Muscle of back (tissue), 13 donors: ENCODE measurements at places on chromosomes 2 and 18.
A peak's percentile ranks its signal among the peaks of the same experiment; 100 is the strongest.

GRCh38 chr2:162379719-162380580 lies 36.0 kb downstream of the GCA start:
- no peak for DNase-seq

DNA sequence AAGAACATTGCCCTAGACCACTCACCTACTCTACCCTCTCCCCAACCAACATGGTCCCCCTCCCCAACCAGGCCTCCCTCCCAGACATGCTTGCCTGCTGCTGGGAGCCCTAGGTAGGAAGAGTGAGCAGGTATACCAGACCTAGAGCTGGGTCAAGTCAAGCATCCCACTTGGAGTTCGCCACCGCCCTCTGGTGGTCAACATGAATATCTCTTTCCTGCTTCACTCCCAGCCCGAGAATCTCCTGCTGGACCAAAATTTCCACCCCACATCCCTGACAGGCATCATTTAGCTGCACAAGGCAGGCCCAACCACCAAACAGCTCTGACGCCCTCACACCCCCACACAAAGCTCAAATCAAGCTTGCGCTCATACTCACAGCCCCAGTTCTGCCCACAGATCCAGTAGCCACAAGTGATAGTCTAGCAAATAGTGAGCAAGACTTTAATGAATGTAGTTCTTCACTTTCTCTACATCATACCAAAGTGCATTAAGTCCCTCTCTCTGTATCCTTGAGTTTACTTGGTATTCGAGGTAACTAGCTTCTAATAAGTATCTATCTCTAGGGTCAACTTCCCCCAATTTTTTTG lies 116.0 kb downstream of the TNS1 start:
- DNase-seq, result peak; percentile 86

- DNase-seq, result no peak
Observed at GRCh38 chr18:55787536-55788073, 199.6 kb upstream of the TCF4 start.

- DNase-seq, result peak; percentile 38
Observed at GRCh38 chr2:3470856-3471737, 48.2 kb downstream of the ADI1 start.

DNA sequence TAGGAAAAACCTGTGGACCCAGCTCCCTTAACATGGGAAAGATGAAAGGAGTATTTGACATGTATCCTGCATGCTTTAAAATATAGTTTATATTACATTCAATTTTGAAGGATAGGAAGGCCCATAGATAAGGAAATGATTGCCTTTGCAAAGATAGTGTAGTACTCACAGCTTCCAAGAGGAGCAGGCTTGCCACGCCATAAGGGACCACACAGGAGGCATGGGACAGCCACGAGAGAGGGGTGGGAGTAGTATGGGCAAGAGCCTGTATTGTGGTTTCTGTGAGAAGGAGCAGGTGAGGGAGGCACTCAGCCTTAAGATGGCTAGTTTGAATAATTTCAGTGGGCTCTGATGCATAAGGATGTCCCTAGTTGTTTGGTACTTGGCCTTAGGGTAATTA lies 740.3 kb downstream of the SATB2 start:
- DNase-seq, result no peak

- no peak for DNase-seq
Observed at GRCh38 chr2:20766798-20767644, 55.9 kb downstream of the LDAH start.

DNA sequence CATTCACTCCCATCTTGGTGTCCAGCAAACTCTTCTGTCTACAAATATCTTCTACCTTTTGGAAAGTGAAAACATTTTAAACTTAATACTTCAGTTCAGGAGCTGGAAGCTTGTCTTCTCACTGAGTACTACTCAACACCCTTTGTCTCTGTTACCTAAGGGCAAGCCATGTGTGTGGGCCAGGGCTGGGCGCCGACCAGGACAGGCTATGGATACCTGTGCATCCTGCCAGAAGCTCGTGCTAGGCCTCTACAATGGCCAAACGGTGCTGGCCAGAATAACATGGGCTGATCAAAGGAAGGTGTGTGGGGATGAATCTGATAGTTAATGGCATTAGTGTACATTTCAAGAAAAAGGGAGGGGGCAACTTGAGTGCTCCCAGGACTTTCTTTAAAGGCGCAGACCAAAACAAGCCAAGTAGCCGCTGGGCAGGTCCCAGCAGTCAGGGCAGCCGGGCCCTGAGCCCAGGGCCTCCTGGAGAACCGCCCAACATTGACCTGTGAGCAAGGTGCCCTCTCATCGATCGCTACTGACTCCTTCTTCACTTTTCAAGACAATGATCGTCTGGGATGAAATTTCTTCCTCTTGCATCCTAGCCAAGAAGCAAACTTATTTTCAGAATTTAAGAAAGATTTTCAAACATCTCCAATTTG lies 29.0 kb upstream of the ID2 start:
- no peak for DNase-seq

- DNase-seq, result peak; percentile 87
Observed at GRCh38 chr18:49980896-49981295, 167.6 kb upstream of the ACAA2 start.

GRCh38 chr2:99600981-99601651 lies 111.3 kb upstream of the REV1 start:
- DNase-seq, result no peak

DNA sequence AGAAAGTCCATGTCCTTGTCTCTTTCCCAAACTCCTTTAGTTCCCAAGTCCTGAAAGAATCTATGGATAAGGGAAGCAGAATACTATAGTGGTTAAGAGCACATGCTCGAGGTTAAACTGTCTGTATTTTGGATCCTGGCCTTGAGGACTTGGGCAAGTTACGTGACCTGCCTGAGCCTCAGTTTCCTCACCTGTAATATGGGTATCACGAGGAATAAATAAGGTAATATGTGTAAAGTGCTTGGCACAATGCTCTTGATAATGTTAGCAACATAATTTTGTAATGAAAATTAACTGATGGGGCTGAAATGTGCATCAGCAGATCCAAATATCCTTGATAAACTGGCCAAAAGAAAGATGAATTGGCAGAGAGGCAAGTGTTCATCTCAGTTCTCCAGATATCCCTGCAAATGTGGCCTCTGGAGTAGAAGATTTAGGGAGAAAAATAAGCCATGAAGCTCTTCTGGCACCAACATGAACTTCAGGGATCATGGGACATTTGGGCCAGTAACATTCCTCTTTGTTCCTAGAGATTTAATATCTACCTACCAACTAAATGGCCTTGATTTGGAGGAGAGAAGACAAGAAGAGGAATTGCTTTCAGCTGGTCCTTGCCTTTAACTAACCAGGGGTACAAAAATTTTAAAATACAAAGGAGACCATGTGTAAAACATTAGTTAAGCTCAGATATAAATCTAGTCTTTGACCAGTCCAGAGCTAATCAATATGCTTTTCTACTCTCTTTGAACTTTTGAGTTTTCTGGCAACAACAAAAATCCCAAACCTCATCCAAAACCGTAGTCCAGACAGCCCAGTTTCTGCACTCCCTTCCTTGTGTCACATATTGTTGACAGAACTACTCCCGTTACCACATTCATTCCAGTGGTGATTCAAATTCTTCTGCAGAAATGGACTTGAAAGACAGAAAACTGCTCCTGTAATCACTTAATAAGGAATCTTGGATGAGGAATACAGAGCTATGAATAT lies 52.7 kb upstream of the EML4 start:
- no peak for DNase-seq

DNA sequence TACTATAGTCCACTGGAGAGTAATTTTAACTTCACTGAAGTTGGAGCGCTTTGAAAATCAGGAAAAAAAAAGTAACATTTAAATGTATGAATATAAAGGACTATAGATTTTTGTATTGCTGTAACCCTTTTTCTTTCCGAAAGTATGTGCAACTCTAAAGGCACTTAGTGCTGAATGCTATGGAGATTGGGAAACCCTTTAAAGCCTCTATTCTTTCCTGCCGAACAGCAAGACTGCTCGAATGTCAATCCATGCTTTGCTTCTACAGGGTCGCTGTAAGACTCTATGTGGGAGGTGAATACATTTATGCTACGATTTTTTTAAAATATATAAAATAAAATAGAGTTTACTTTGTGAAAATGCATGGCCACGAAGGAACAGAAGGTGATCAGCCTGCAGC lies 825 bp downstream of the GRB14 start:
- no peak for DNase-seq

DNA sequence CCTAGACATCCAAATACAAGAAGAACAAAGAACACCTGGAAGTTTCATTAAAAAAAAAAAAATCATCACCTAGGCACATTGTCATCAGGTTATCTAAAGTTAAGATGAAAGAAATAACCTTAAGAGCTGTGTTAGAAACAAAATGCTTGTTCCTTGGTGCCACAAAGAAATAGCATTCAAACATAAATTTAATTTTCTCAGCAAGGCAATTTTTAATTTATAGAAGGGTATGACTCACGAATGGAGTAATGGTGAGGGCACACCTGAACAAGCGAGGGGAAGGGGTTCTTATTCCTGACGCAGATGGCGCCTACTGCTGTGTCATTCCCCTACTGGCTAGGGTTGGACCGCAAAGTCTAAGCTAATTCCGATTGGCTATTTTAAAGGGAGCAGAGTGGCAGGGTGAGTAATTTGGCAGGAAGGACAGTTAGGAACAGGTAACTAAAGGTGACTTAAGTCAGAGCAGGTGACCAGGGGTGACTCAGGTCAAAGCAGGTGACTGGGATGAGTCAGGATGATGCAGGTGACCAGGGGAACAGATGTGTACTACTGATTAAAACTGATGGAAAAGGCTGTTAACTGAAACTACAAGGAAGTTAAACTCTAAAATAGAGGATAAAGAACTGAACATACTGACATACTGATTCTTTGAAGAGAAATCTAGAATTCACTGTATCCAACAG lies 30.0 kb upstream of the TWSG1 start:
- no peak for DNase-seq

DNA sequence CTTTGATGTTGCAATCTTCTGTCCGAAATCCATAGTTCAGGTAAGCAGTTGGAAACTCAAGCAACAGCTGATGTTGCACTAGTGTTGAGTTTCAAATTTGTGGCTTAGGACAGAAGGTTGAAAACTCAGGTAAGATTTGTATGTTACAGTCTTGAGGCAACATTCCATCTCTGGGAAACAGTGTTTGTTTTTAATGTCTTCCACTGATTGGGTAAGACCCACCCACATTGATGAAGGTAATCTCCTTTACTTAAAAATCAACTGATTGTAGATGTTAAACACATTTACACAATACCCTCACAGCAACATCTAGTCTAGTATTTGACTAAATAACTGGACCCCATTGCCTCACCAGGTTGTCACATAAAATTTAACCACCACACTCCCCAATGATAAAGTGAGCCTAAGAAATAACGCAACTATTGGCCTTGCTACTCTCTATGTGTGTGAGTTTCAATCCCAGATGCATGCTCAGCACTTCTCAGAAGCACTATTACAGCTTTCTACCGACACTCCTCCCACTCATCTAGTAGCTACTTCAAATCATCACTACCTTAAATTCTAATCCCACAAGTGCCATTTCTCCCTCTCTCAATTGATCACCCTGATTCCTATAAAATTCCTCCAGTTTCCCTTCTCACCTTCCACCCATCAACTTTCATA lies 164.0 kb downstream of the MBD2 start:
- DNase-seq, result no peak

- DNase-seq, result no peak
Observed at GRCh38 chr18:79631096-79631507, 48.5 kb upstream of the CTDP1 start.

DNA sequence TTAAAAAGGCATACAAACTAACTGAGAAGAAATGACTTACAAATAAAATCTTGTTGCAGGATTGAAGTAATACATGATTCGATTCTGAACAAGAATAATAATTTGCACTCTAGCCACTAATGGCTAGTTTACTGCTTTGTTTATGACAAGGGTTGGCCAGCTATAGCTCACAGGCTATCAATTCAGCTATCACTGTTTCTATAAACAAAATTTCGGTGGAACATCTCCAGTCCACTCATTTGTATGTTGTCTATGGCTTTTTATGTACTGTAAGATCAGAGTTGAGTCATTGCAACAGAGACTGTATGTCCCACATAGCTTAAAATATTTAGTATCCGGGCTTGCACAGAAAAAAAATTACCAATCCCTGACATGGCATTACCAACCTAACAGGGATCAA lies 543.7 kb upstream of the CNTNAP5 start:
- no peak for DNase-seq

GRCh38 chr2:22221006-22221405 lies 1097.2 kb downstream of the TDRD15 start:
- DNase-seq, result no peak

- DNase-seq, result no peak
Observed at GRCh38 chr18:42649331-42650035, 466.0 kb downstream of the RIT2 start.

GRCh38 chr18:26803643-26804042 lies 61.9 kb downstream of the AQP4 start:
- no peak for DNase-seq

GRCh38 chr2:81767187-81767912 lies 1462.8 kb upstream of the LRRTM1 start:
- peak; percentile 66 for DNase-seq

DNA sequence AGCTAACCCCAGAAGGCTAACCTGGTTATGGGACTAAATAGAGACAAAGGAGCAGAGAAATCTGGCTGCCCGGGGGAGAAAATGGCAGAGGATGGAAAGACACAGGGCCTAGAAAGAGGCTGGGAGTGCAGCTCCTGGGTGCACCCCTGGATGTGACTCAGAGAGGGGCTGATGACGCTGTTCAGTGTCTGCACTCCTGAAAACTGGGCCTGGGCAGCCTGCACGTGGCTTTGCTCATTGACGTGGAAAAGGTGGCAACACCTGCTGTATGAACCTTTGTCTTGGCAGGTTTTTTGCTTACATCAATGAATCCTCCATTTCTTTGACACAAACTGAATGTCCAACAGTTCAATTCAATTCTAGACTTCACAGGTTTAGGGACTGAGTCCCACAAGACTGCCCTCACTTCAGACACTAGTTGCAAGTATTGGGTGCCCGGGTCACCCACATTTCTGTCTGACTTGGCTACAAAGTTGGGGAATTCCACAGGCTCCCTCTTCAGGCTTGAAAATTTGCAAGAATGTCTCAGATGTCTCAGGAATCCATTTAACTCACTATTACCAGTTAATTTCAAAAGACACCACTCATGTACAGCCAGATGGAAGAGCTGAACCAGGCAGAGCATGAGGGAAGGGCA lies 47.3 kb upstream of the PUM2 start:
- DNase-seq, result no peak

DNA sequence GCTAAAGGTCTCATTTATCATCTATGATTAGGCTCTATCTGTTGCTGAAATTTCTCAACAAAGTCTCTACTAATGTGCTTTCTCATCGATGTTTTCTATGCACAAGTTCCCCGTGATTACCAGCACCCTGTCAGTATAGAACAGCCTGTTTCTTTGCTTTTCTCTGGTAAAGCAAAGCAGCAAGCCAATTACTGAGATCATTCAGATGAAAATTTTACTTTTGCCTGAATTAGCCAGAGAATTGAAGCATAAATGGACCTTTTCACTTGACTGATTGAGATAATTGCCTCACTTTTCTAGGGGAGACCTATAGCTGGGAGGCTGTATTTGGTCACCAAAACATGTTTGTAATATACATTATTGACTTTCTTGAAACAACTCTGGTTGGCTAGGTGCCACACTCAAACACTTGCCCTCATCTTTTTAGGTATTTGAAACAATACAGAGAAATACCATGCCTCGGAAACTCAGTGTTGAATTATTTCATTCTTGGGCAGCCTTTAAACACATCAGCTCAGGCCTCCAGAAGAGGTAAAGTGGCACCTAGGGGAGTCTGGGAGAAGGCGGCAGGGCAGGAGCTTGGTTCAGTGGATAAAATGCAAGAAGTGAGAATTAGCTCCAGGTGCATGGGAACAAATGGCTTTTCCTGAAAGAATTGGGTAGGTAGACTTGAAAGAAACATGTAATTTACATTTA lies 96.2 kb downstream of the GALNT3 start:
- DNase-seq, result no peak
